ENCODE measurements at places on chromosomes 11 and 22.
A peak's percentile ranks its signal among the peaks of the same experiment; 100 is the strongest.

DNA sequence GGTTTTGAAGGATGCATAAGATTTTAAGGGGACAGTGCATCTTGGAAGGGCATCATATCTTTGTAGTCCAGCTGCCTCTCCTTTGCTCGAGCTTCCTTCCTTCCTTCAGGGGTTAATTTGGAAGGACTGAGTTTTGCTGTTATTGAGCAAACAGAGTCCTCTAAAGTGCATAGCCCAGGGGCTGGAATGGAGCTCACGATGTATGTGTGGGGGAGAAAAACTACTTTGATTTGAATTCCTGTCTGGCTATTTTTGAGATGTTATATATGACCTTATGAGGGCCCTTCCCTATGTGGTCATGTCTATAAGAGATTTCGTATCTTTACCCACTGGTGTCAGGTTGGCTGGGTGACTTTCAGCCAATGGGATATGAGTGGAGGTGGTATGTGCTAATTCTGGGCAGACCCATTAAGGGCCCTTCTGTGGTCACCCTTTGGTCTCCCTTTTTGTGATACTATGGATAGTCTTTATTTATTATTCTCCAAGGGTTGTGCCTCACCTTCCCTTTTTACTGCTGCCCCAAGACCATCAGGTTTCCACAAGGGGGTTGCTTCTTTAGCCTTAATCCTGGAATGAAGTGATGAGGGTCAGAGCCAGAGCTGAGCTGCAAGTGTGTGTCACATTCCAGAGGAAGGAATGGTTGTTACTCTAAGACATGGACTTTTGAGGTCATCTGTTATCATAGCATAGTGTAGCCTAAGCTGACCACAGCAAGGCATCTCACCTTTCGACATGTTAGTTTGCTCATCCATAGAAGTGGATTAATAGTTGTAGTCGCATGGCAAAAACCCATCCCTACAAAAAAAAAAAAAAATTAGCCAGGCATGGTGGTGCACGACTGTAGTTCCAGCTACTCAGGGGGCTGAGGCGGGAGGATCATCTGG is 54.6 kb downstream of the LRRC74B start:
- peak; percentile 24 for DNase-seq

GRCh38 chr11:122463530-122463929 is 192.0 kb upstream of the UBASH3B start:
- no peak for DNase-seq

DNA sequence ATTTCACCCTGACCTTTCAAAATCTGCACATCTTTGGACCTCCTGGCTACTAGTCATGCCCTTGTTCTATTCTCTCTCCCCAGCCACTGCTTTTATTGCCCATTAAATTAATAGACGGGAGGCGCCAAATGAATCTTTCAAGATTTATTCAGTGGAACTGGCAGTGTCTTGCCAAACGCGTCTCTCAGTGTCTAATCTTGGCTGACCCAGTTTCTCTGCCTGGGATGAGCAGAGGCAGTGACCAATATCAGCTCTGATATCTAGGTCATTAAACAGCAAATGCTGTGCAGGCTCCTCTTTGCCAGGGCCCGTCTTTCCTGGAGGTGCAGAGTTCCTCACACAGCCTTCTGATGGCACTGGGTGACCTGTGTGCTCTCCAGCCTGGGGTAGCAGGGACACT is 74.0 kb downstream of the TRAF6 start:
- DNase-seq = no peak

DNA sequence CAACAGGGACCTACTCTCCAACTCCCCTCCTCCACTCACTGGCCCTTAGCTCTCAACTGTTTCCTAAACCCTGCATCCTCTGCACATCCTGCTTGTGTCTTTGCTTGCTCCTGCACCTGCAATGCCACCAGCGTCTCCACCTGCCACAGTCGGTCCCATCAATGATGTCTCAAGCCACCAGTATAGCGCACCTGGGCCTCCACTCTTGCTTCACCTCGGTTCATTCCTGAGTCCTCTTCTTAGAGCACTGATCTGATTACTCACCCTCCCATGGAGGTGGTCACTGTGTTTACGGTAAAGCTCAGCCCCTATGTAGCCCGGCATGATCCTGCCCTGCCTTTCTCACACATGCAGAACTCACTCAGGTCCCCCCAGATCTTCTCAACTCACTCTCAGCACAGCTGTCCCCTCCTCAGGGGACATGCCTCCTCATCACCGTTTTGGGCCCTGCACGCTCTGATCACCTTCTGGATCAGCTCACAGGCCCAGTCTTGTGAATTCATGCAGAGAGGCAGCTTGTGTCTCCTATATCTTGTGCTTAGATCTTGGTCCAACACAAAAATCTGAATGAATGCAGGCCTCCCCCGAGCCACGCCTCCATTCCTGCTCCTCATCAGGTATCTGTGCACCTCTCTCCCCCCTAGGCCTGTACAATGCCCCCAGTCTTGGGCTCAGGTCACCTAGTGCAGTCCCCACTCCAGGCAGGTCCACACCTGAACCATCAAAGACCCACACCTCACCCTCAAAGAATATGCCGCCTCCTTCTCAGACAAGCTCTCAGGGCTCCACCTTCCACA is 31.4 kb downstream of the TRIM29 start:
- no peak for DNase-seq

DNA sequence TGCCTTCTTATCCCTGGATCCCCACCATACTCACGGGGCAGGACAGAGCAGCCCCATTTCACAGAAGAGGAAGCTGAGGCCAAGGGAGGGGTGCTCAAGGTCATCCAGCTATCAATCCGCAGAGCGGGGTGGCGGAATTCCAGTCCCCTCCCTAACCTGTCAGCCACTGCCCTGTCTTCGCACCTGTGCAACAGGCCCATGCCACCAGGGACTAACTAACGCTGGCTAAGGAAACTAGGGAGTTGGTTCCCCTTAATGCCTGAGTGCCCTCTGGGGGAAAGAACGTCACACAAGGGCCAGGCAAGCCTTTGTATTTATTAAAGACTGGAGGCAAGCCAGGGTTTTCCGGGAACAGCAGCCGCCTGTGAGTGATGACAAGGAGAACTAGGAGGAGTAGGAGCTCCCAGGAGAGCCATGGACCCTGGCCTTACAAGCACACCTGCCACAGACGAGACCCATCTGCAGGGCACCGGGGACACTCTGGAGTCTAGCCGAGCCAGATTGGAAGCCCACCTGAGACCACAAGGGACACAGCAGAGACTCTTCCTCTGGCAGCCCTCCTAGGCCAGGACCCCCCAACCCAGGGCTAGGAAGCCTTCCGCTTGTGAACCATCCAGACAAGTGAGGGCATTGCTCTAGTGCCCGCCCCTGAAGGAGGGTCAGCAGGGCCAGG is 64.4 kb downstream of the MYH9 start:
- DNase-seq = no peak

- no peak for DNase-seq
Measured at GRCh38 chr22:45718391-45718790, 46.8 kb downstream of the ATXN10 start.

Data from HS-5 (cell line).